Tibial nerve (tissue), 4 donors: ENCODE measurements at places on chromosomes 5 and 9.

GRCh38 chr9:84804951-84805694, 135.6 kb downstream of the NTRK2 start:
- H3K36me3 ChIP-seq, result no peaks in the 10 kb centered on the region
- DNase-seq, result no peak
- peak overlapping the region; percentile 58 for H3K27ac ChIP-seq
- H3K27me3 ChIP-seq, result no peaks in the 10 kb centered on the region

DNA sequence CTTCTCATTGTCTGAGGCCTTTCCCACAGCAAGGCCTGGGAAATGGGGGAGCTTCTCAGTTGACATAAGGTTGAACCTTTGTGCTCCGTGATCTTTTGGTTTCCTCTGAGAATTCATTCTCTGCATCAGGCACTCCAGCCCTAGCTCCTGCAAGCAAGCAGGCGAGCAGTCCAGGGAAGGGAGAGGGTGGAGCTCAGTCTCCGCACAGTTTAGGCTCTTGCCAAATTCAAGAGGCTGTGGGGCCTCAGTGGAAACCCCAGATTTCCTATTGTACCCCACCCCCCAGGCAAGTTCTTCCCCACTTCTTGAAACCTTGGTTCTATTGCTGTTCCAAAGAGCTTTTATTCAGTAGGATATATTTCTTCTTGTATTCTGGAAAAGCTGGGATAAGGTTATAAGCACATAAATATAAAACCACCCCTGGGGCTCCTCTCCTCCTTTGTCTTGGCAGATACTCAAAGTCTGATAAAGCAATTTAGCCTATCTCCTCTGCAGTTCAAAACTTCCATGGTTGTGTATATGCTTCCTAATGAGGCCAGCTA, 147.2 kb downstream of the PDZD2 start:
- peaks cover 11% of the 10 kb centered on the region for H3K4me1 ChIP-seq
- no peaks in the 10 kb centered on the region for H3K36me3 ChIP-seq
- no peaks in the 10 kb centered on the region for H3K27me3 ChIP-seq
- no peak overlapping the region for H3K4me3 ChIP-seq

- no peaks in the 10 kb centered on the region for H3K27me3 ChIP-seq
- no peaks in the 10 kb centered on the region for H3K4me1 ChIP-seq
- H3K36me3 ChIP-seq, result no peaks in the 10 kb centered on the region
- no peak for DNase-seq
- H3K4me3 ChIP-seq, result no peak overlapping the region
These were observed 21.5 kb downstream of the XPA start for GRCh38 chr9:97675655-97676054.

DNA sequence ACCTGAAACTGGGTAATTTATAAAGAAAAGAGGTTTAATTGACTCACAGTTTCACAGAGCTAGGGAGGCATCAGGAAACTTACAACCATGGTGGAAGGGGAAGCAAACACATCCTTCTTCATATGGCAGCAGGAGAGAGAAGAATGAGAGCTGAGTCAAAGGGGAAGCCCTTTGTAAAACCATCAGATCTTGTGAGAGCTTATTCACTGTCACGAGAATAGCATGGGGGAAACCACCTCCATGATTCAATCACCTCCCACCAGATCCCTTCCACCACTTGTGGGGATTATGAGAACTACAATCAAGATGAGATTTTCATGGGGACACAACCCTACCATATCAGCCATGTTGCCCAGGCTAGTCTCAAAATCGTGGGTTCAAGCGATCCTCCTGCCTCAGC, 143.4 kb downstream of the FGF18 start:
- H3K27ac ChIP-seq, result no peak overlapping the region
- H3K36me3 ChIP-seq, result no peaks in the 10 kb centered on the region
- H3K27me3 ChIP-seq, result no peaks in the 10 kb centered on the region

GRCh38 chr5:55777332-55777731, 39.5 kb downstream of the DDX4 start:
- H3K36me3 ChIP-seq, result no peaks in the 10 kb centered on the region
- H3K27me3 ChIP-seq, result no peaks in the 10 kb centered on the region
- H3K4me1 ChIP-seq, result no peaks in the 10 kb centered on the region
- no peak for DNase-seq

DNA sequence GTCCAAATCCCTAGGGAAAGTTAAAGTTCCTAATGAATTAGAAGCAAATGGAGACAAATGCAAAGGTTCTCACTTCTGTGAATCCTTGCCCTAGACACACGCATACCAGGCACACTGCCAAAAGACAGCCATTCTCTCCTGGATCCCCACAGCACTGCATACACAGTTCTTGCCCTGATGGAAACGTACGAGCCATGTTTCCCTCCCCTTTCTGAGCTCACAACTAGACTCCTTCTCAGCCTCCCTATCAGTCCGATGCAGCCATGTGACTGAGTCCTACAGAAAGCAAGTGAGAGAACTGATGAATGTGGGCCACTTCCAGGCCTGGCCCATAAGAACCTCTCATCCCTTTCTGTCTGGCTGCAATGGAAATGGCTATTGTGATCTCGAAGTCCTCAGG, 92.0 kb downstream of the ZNF608 start:
- H3K27ac ChIP-seq, result no peak overlapping the region
- no peaks in the 10 kb centered on the region for H3K36me3 ChIP-seq
- no peak overlapping the region for H3K4me3 ChIP-seq
- H3K4me1 ChIP-seq, result peaks cover 38% of the 10 kb centered on the region
- no peak for DNase-seq
- H3K27me3 ChIP-seq, result no peaks in the 10 kb centered on the region

DNA sequence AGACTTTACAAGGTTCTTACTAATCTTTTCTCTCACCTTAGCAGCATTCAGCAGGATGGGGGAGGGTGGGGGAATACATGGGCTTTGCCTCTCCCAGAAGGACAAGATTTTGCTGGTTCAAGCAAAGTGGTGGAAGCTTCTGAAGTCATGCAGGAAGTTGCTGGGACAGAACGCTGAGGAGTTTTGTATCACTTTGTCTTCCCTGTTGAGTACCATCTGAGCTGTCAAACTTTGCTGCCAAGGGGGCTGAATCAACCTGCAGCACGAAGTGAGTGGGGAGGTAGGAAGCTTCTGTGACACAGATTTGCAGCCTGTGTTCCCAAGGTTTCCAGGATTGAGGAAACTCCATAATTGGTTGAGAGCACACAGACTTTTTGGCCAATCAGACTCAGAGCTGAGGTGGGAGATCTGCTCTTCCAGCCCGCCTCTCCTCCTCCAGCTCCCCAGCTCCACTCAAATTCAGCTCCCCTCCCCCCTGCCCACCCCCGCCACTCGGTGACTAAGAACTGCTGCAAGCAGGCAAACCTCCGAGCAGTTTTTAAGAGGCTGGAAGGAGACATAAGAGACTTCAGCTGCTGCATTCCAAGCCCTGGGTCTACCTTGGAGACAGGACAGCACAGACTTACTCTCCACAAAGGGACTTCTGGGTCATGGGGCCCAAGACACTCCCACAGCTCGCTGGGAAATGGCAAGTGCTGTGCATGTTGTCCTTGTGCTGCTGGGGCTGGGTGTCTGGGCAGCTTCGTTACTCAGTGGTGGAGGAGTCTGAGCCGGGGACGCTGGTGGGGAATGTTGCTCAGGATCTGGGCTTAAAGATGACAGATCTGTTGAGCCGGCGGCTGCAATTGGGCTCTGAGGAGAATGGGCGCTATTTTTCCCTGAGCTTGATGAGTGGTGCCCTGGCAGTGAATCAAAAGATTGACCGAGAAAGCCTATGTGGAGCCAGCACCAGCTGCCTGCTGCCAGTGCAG, at the start of gene PCDHGC5:
PCDHGC5 (plus strand) TSS at position 491 of the 971 bp plus-strand sequence; CDS start at position 651, 160 bp downstream.
- H3K36me3 ChIP-seq, result no peaks in the 10 kb centered on the region
- H3K4me3 ChIP-seq, result no peak within 1 kb of the TSS
- peaks cover 12% of the 10 kb centered on the region for H3K4me1 ChIP-seq
- DNase-seq, result no peak

GRCh38 chr5:60651872-60652620, 47.9 kb downstream of the DEPDC1B start:
- no peak overlapping the region for H3K4me3 ChIP-seq
- no peak for DNase-seq
- H3K27me3 ChIP-seq, result no peaks in the 10 kb centered on the region
- H3K27ac ChIP-seq, result no peak overlapping the region

DNA sequence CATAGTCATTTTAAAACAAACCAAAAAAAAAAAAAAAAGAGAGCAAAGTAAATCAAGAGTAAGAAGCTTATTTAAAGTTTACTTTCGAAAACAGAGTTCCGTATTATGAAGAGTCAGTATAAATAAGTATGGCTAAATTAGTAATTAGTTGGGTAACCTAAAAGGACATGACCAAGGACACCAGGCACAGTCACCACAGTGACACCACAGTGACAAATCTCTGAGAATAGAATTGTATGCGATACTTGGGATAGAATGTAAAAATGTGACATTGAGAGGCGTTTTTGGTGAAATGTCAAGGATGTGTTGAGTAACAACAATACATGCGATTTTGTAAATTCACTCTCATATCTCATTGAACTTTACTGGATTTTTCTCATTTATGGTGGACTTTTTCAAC, 150.9 kb upstream of the SPEF2 start:
- H3K27ac ChIP-seq, result no peak overlapping the region
- DNase-seq, result no peak
- no peaks in the 10 kb centered on the region for H3K27me3 ChIP-seq
- no peaks in the 10 kb centered on the region for H3K36me3 ChIP-seq
- H3K4me3 ChIP-seq, result no peak overlapping the region
- H3K4me1 ChIP-seq, result no peaks in the 10 kb centered on the region

GRCh38 chr9:115944166-115944948, 209.2 kb upstream of the PAPPA start:
- H3K4me1 ChIP-seq, result peaks cover 21% of the 10 kb centered on the region
- DNase-seq, result peak; percentile 51
- peak overlapping the region; percentile 68 for H3K27ac ChIP-seq
- no peaks in the 10 kb centered on the region for H3K27me3 ChIP-seq

DNA sequence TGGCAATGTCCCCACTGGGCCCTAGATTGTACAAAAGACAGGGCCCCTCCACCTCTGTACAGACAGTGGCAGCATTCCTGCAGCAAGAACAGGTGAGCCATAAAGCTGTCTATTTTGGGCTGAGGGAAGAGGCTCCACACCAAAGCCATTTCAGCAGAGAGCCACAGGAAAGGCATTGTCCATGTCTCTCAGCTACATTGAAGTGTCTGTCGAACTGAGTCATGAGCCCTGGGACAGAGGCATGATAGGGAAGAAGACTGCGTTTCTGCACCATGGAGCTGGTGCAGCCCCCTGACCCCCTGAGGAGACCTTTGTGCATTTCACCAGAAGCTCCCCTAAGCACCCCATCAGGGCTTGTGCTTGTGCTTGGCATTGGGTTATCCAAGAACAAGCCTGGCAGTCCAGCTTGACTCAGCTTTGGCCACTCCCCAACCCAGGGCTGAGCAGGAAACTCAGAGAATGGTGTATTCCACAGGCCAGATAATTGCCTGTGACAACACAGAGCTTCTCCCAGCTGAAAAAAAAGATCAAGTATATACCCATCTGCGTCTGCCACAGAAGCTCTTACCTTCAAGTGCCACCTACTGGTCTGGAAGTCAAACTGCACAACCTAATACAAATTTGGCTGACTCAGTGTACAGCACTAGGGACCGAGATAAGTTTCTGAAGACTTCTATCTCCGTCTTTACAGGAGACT, 5.9 kb upstream of the FRMD3 start:
- no peaks in the 10 kb centered on the region for H3K4me1 ChIP-seq
- H3K4me3 ChIP-seq, result no peak overlapping the region
- H3K36me3 ChIP-seq, result no peaks in the 10 kb centered on the region
- no peak for DNase-seq
- no peaks in the 10 kb centered on the region for H3K27me3 ChIP-seq
- H3K27ac ChIP-seq, result no peak overlapping the region

- no peaks in the 10 kb centered on the region for H3K36me3 ChIP-seq
- DNase-seq, result no peak
- H3K4me3 ChIP-seq, result no peak overlapping the region
- H3K27me3 ChIP-seq, result no peaks in the 10 kb centered on the region
These were observed 38.6 kb upstream of the RNF38 start for GRCh38 chr9:36438536-36439236.

- H3K4me3 ChIP-seq, result no peak overlapping the region
- DNase-seq, result no peak
- no peaks in the 10 kb centered on the region for H3K4me1 ChIP-seq
- H3K36me3 ChIP-seq, result no peaks in the 10 kb centered on the region
- no peaks in the 10 kb centered on the region for H3K27me3 ChIP-seq
These were observed 32.9 kb downstream of the SLIT3 start for GRCh38 chr5:169268019-169268418.

GRCh38 chr5:147508711-147509040, 1.2 kb downstream of the DPYSL3 start:
- peaks cover 10% of the 10 kb centered on the region for H3K4me1 ChIP-seq
- H3K4me3 ChIP-seq, result peak overlapping the region; percentile 43
- no peak for DNase-seq
- peaks cover 4% of the 10 kb centered on the region for H3K27me3 ChIP-seq

DNA sequence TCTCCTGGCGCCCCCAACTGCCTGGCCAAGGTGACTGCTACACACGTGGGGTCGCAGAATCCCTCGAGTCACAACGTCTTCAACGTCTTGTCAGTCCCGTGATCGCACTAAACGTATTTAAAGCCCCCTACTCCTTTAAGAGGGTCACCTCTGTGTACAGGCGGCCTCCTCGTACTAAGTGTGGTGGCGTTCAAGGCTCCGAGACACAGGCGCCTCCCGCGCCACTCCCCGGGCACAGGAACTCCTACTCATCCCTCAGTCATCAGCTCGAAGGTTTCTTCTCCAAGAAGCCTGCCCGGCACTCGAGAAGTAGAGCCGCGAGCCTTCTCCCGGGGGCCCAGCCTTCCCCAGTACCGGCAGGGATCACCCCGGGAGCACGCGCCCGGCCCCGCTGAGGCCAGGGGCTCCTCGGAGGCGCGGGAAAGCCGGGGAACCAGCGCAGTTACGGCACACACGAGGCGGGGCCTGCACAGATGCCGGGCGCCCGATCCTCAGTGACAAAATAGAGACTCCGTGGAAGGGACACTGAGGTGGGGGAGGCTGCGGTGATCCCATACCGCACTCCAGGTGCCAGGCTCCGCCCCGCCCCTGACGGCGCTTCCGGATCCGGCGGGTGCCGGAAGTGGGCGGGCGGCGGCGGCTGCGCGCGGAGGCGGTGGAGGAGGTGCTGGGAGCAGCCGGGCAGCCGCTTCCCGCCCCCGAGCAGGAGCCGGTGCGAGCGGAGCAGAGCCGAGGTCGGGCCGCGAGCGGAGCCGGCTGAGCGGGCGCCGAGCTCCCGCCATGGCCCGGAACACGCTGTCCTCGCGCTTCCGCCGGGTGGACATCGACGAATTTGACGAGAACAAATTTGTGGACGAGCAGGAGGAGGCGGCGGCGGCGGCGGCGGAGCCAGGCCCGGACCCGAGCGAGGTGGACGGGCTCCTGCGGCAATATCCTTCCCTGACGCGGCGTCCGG, 6.9 kb downstream of the ARPC5L start:
- DNase-seq, result peak; percentile 67
- peaks cover 10% of the 10 kb centered on the region for H3K36me3 ChIP-seq
- peak overlapping the region; percentile 97 for H3K27ac ChIP-seq
- H3K27me3 ChIP-seq, result no peaks in the 10 kb centered on the region

GRCh38 chr5:118325931-118326330, 662.4 kb downstream of the DTWD2 start:
- no peak overlapping the region for H3K27ac ChIP-seq
- H3K4me3 ChIP-seq, result no peak overlapping the region
- H3K27me3 ChIP-seq, result no peaks in the 10 kb centered on the region
- no peaks in the 10 kb centered on the region for H3K36me3 ChIP-seq
- DNase-seq, result no peak
